ENCODE measurements at places on chromosomes 3 and 15. TPM values are rescaled to one million over a fixed set of nuclear protein-coding genes. Genes with fewer than 3 reads are reported as not detected.

Gene ALDH1A2
- 2.3 TPM for total RNA-seq

Gene P3H2
- 13.9 TPM for total RNA-seq

Gene COL8A1
- total RNA-seq, result 45.4 TPM

Gene NLGN1
- total RNA-seq, result 3.3 TPM

Gene RGMA
- total RNA-seq, result 5.4 TPM

Gene RYR3
- not detected for total RNA-seq

Gene PPP1R14D
- total RNA-seq, result not detected

Gene FGD5
- 1.7 TPM for total RNA-seq

Gene CHP1
- 115 TPM for total RNA-seq

Gene CCR1
- 7.6 TPM for total RNA-seq

Gene SH2D7
- under 0.01 TPM for total RNA-seq

Gene CGGBP1
- 65.9 TPM for total RNA-seq

Gene RHOV
- not detected for total RNA-seq

Gene CPN2
- not detected for total RNA-seq

Gene GOLGA8J
- not detected for total RNA-seq

Gene PLA1A
- total RNA-seq, result not detected

Gene IL17RE
- 1.5 TPM for total RNA-seq

Gene GUCA1C
- not detected for total RNA-seq

Gene ECE2
- under 0.01 TPM for total RNA-seq

Gene MUC20
- total RNA-seq, result 0.50 TPM

Gene TNFAIP8L3
- 47.5 TPM for total RNA-seq

Gene MST1R
- total RNA-seq, result 1.9 TPM

All from smooth muscle cell of trachea (primary cell).